SK-MEL-5 (cell line): ENCODE measurements at places on chromosomes 3 and 15. TPM values are rescaled to one million over a fixed set of nuclear protein-coding genes. Genes with fewer than 3 reads are reported as not detected.

- no peak for DNase-seq
These were observed 634.1 kb downstream of the RBMS3 start for GRCh38 chr3:29914861-29915524.

- no peak for DNase-seq
These were observed 79.7 kb upstream of the RASGRF1 start for GRCh38 chr15:79170256-79170664.

DNA sequence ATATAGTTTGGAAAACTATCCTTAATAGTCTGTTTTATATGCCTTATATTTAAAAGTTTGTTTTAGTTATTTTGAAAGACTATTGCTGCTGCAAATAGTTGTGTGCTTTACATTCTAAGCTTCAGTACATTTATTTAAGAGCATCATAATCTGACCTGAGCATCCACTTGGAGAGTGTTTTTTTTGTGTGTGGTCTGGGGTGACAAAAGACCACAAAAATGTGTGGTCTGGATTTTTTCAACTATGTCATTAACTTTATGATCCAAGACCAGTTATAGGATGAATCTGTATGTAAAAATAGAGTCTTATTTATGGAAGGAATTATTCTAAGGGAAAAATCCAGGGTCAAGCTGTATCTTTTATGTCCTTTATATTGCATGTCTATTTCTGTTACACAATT, 77.4 kb downstream of the SLTM start:
- DNase-seq: no peak

GRCh38 chr3:194526164-194526563, 39.4 kb upstream of the ATP13A3 start:
- no peak for DNase-seq

Gene HYAL1
- 0.24 and 1.1 TPM in 2 replicates for total RNA-seq

Gene KLHL25
- 1.5 and 2.4 TPM in 2 replicates for total RNA-seq

Gene HHLA2
- total RNA-seq: not detected in 2 replicates
